ENCODE measurements at places on chromosomes 6 and 20.

DNA sequence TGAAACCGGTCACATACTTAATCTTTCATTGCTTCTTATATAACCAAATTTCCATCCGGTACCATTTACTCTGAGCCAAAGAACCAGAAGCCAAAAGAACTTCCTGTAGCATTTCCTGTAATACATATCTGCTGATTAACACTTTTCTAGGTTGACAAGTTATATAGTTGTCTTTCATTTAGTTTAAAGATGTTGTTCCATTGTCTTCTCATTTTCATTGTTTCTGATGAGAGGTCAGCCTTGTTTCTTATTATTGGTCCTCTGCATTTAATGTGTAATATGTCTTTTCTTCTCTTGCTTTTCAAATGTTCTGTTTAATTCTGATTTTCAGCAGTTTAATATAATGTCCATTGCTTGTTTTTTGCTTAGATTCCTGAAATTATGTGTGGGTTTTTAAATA lies 214.5 kb upstream of the CCN2 start:
- no peak for DNase-seq

DNA sequence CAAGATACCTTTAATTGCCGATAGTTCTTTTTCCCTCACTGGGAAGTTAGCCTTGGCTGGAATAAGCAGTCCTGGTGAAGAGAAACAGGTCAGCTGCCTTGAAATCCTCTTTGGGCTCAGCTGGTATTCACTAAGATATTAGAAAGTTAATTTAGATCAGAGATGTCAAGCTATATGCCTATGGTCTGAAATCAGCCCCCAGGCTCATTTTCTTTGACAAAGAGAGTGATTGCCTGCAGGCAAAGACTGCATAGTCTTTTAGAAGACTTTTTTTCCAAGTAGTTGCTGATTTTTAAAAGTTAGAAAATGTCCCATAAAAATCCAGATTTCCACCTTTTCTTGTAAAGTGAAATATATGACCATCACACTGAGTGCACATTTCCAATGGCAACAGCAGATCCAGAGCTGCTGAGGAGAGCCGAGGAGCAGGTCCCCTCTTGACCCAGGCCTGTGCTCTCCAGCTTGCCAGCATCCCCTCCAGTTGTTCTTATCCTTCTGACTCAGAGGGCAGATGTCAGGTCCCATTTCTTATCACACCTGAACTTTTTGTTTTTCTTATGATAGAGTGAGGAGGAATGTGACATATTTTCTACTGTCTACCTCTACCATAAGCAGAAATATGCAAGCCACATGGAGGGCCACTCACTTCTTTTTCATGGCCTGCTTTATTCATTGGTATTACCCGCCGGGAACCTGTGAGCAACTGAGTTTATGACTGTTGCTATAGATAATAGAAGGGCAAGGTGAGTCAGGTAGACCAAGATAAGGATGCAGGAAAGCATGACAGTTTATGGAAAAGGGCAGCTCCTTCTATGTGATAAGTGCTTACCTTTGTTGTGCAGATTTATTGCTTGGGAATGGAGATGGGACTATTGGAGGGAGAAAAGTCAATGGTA lies 17.6 kb upstream of the L3MBTL3 start:
- DNase-seq, result no peak

DNA sequence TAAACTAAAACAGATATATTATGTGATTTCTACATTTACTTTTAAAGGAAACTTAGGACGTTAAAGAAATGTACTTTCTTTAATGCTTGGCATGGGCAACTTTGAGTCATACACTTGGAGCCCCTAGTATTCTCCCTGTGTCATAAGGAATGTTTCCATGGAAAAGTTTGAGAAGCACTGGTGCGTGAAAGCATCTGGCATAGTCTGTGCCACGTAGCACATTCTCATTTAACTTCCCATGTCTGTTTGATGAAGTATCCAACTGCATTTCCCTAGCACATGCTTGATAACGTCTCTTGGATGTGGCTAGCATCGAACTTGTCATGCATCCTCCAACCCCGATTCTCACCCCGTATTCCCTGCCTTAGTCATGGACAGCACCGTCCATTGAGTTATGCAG lies 172.0 kb downstream of the TBC1D7 start:
- no peak for DNase-seq

GRCh38 chr20:38092260-38092857 lies 58.8 kb downstream of the RPRD1B start:
- DNase-seq, result no peak

- no peak for DNase-seq
Measured at GRCh38 chr6:125639466-125640020, 109.9 kb upstream of the HEY2 start.

GRCh38 chr6:113306552-113307145 lies 550.5 kb upstream of the MARCKS start:
- no peak for DNase-seq
